Prostate gland (tissue), 2 donors: ENCODE measurements at places on chromosomes 2 and 18.

- DNase-seq: no peak
Observed at GRCh38 chr18:48939205-48940097, 11.3 kb downstream of the SMAD7 start.

DNA sequence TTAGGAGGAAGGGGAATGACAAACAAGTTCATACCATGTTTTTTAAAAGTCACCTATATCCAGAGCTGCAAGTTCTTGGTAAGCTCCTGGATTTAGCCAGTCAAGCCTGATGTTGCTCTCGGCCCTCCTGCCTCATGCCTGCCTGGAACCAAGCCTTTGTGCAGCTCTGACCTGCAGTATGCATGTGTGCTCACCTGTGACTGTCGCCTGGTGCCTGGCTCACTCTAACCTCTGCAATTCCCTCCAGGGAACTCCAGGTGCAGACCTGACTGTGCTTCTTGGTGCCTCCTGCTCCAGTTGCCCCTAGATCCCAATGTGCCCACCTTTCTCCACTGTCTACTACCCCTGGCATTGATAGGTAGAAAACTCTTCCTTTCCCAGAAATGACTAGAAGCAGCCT is 85.1 kb upstream of the ZBTB14 start:
- no peak for DNase-seq

DNA sequence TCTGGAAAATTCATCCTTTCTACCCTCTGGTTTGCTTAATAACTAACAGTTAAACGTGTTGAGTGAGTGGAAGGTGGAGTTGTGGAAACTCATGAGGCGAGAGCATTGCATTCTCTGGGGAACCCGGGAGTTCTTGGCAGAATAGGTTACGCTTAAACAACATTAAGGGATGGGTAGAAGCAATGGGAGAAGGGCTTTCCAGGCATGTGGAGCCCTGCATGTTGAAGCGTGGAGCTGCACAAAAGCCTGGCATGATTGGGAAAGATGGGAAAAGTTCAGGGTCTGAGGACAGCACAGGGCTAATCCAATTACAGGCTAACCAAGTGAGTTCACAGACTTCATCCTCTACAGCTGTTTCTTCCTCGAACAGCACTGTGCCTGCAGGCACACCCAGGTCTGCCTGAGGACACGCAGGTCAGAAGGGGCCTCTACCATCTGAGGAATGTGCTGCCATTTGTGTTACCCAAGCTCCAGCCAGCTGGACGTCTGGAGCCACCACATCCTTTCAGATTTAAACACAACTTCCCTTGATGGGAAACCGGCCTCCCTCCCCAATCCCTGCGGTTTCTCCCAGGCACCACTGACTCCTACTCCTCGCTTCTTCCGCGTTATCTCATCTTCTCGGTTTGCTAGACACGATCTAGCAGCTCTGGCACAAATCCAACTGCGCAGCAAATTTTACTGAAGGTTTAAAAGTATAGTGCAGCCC is 164.2 kb downstream of the ANTXR1 start:
- DNase-seq: no peak

DNA sequence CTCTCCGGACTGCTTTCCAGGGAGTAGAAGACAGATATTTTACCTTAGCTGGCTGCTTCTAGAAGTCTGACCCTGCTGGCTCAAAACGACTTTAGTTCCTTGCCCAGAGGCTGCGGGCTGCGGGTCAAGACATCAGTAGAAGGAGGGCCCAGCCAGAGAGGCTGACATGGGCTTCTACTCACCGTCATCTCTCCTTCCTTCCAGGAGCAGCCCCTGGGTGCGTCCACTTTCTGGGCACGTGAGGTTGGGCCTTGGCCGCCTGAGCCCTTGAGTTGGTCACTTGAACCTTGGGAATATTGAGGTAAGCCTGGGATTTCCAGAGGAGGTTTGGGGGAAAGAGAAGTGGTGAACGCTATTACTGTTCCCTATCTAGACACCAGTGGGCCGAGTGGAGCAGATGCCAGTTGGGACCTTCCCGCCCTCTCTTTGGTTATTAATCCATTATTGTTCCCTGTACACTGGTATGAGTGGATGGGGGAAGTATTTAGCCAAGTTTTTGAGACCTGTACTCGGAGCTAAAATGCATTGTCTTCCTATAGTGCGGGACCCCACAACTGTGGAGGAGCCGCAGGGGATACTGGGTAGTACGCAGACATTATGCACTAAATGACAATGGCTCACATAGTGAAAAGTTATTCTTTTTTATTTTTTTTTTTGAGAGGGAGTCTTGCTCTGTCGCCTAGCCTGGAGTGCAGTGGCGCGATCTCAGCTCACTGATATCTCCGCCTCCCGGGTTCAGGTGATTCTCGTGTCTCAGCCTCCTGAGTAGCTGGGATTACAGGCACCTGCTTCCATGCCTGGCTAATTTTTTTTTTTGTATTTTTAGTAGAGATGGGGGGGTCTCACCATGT is 26.3 kb upstream of the CASP8 start:
- DNase-seq: no peak

- DNase-seq: no peak
Observed at GRCh38 chr2:46999857-47000678, 84.5 kb upstream of the MCFD2 start.

- DNase-seq: no peak
Observed at GRCh38 chr18:21433436-21433835, 167.1 kb downstream of the ESCO1 start.

GRCh38 chr2:123737371-123737770 is 287.7 kb upstream of the CNTNAP5 start:
- no peak for DNase-seq

GRCh38 chr2:201821080-201821479 is 14.7 kb downstream of the CDK15 start:
- DNase-seq: no peak

DNA sequence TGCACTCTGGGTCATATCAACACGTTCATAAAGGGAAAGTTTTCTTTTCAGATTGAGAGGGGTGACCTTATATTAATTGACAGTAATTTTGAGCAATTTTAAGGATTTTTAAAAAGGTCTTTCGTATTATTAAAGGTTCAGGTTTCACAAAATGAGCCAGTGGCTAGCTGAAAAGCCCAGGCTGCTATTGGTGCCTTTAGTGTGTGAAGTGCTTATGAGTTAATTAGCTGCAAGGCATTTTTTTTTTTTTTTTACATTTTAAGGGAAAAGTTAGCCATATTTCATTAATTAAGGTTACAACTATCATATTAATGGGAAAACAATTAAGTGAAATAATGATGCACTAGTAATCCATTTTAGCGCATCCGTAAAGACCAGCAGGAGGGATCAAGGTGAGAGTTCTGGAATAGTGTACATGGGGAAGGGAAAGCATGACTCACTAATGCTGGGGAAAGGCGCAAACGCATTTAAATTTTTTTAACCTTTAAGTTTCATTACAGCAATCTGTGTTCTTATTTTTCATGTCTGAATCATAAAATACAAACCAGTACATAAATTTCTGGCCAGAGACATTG is 200.0 kb downstream of the ZNF407 start:
- DNase-seq: no peak

DNA sequence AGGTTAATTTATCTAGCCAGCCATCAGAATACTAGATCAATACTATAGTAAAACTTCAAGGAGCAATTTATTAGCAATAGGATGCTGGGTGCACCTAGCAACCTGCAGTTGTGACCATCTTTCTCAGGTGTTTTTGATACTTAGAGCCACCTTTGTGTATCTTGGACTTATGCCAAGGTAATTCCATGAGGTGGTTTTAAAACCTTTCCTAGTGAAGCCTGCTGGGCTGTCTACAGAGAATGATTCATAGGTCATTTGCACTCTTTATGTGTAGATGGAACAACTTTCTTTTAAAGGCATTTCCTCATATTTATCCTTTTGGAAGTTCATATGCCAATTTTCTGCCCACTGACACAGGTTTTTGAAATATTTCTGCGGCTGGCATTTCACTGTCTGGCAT is 1030.1 kb upstream of the POU3F3 start:
- DNase-seq: no peak

- DNase-seq: no peak
Observed at GRCh38 chr2:35857498-35857897, 498.1 kb upstream of the CRIM1 start.

GRCh38 chr18:13403786-13404549 is 185.4 kb downstream of the LDLRAD4 start:
- no peak for DNase-seq

DNA sequence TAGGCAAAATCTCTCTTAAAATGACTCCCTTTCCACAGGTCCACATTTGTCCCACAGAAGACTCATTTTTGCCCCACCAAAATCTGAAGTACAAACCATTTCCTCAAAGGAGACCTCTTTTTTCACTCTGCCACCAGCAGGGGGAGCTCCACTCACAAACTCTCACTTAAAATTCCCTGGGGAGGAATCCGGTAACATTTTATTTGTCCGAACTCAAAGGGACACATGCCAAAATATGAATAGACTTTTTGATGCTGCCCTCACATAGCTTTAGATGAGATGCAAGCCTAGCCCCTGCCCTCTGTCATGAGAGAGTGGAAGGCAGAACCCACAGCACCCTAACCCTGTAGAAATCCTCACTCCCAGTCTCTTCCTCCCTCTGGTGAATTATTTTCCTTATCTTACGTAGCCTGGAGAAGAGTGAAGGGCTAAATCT is 57.1 kb downstream of the RMDN2 start:
- peak; percentile 60 for DNase-seq

DNA sequence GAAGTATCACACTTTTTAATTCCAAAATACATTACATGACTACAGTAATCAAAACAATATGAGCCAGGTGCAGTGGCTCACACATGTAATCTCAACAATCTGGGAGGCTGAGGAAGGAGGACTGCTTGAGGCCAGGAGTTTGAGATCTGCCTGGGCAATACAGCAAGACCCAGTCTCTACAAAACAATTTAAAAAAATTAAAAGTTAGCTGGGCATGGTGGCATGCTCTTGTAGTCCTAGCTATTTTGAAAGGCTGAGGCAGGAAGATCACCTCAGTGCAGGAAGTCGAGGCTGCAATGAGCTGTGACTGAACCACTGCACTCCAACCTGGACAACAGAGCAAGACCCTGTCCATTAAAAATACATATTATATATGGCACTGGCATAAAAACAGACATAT is 109.8 kb downstream of the USP34 start:
- DNase-seq: no peak

DNA sequence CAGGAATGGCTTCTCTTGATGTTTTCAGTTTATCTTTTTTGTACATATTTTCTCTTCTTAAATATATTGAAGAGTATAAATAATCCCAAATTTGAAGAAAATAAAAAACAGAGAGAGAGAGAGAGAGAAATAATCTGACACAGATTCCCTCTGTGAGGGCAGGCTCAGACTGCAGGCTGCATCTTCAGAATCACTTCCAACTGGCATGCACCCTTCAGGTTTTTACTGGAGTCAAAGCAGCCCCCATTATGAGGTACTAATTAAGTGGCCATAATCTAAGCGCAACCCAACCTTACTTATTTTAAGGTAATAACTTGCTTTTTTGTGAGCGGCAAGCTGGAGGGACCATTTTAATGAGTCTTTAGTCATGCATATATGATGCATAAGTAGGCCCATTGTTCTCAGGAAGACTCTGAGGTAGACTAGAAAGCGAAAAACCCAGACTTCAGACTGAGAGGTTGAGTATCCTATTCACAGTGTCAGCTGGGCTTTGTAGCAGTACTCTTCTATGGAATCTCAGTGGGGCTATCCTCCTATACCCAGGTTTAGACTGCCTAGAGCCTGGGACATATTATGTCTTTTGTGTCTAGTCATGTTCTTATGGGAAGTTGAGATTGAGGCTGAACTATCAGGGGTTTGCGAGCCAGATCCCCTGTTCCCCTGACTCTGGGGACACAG is 167.4 kb downstream of the SP3 start:
- no peak for DNase-seq

DNA sequence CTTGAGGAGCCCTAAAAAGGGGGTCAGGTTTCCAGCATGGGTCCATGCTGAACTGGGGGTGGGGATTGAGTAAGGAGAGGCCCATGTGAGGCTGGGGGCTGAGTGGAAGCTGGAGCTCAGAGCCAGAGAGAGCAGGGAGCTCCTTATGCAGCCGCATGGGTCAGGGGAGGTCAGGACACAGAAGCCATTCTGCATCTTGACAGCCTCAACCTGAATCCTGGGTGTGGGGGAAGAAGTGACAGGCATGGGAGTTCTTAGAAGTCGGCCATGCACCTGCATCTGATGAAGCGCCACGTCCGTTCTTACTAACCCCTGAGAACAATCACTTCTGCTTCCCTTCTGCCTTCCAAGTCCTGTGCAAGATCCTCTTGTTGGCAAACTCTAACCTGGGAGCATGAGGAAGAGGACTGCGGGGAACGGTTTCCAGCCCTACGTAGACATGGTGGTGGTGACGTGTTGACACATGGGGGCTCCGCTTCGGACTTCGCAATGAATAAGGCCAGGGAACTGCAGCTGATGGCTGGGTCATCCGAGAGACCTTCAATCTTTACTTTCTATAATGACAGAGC is 22.3 kb downstream of the GNLY start:
- no peak for DNase-seq

DNA sequence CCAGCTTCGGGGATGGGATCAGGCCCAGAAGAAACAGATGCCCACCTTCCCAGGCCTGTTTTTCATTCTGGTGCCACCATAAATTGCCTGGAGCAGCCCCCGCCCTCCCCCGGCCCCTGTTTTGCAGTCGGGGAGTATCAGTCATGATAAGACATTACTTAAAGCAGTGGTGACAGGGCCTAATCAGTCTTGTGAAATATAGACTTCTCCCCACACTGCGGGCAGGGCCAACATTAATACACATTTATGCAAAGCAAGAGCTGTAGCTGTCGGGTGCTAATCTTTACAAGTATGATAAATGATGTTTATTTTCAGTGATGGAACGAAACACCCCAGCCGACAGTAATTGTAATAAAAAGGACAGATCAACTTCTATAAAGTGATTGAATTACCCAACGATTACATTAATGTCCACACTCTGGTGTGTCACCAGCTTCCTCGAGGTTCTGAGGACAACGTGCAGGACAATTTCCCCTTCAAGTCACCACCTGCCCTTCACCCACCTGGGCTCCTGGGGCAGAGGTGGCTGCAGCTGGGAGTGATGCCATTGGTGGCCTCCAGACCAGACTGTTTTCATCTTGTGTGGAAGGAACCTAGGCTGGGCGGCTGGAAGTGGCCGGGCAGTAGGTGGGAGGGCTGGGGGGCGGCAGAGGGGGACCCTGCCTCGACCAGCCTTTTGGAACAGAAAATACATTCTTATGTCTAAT is 226.0 kb downstream of the TFCP2L1 start:
- DNase-seq: no peak

DNA sequence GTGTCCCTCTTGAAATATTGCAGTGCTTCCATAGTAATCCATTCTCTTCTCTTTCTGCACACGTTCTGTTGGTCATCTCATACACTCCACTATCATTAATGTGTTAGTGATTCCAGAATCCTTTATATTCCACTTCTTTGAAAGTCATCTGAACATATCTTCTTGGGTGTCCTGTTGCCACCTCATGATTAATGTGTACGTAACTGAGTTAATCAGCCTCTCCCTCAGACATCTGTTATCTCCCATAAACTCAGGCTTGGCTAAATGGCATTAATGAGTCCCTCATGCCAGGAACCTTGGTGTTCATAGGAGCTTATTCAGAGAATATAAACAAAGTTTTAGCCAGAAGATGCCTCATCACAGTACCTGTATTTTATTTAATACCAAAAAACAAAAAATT is 126.4 kb downstream of the NCOA1 start:
- DNase-seq: no peak
